T-helper 17 cell (primary cell): ENCODE measurements at places on chromosomes 2 and 18. TPM values are rescaled to one million over a fixed set of nuclear protein-coding genes. Genes with fewer than 3 reads are reported as not detected.

DNA sequence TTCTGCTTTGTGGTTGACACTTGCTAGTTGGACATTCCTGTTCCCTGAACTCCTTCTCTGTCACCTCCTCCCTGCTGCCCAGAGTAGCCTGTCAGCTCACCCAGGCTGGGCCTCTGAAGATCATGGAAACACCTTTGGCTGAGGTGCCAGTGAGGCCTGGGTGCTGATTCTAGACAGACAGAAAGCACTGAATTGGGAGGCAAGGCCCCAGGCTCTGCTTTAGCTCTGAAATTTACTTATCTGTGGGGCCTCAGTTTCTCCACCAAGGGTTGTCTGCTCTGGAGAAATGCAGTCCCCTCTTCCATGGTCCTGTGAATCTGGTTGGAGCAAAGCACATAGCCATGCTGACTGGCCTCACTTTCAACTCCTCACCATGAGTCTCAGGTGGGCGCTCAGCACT lies 104.6 kb upstream of the SIX3 start:
- no peak for DNase-seq

- no peak for DNase-seq
These were observed 2.0 kb downstream of the ZNF638 start for GRCh38 chr2:71333619-71334018.

DNA sequence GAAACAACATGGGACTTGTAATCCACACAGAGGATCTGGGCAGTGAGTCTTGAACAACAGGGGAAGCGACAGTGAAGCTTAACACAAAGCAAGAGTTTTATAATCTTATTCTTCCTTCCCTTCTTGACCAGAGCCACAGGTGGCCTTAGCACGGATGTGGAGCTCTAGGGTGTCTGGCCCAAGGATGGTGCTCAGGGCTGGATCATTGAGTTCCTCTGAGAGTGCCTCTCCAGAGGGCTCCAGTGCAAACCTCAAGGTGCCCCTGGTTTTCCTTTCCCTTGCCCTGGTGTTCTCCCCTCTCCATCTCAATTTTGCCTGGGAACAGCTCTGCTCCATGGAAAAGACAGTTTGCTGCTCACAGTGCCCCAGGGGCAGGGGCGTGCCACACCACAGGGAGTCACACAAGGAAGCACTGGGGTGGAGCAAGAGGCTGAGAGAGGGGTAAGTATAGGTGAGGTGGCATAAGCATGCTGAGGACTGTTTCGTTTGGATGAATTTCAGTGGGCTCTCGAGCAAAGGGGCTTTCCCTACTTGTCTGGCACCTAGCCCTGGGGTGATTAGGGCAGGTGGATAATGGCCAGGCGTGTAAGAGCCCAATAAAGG lies 88.6 kb upstream of the B3GNT7 start:
- DNase-seq = no peak

LTBP1 gene
- total RNA-seq = 2.2 TPM
